Femur (tissue), 1 donor: ENCODE measurements at places on chromosomes 1 and 21.

DNA sequence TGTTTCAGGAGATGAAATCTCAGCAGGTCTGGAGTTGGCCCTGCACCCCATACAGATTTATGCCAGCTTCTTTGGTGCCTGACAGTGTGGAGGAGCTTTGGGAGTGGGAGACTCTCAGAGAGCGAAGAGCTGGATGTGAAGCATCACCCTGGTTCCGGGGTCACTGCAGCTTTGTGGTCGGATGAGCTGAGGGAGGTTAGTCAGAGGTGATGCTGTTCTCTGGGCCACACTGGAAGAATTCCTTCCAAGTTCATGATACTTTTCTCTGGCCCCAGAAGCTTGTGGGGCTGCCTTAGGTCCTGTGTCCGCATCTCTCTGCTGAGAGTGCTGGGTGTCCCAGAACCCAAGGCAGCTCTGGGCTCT, 467.8 kb downstream of the CAMTA1 start:
- no peak for DNase-seq

- no peak for DNase-seq
Observed at GRCh38 chr21:40471103-40471502, 375.9 kb downstream of the DSCAM start.

GRCh38 chr1:212007886-212008285, 27.5 kb downstream of the INTS7 start:
- no peak for DNase-seq

GRCh38 chr1:22121421-22121911, 21.4 kb downstream of the WNT4 start:
- no peak for DNase-seq

GRCh38 chr1:56788102-56788501, 31.1 kb downstream of the FYB2 start:
- no peak for DNase-seq

DNA sequence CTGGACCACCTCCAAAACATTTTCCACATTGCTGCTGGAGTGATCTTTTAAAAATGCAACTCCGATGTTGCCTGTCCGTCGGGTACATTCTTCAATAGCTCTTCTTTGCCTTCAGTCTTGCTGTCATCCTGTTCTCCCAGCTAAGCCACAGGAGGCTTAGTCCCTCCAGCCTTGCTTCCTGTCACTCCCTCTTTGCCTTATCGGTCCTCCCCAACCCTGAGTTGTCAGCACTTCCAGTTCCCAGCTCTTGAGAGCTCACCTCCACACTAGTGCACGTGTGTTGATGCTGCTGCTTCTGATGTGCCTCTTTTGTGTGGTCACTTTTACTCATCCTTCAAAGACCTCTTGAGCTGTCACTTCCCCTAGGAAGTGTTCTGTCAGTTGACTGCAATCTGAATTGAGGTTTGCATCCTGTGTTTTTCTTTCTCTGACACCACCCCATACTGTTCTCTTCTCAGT, 15.3 kb downstream of the UCK2 start:
- peak; percentile 35 for DNase-seq

GRCh38 chr1:26015358-26015757, 6.2 kb upstream of the EXTL1 start:
- DNase-seq = no peak

GRCh38 chr1:47175227-47175934, 14.5 kb downstream of the PDZK1IP1 start:
- peak; percentile 58 for DNase-seq

DNA sequence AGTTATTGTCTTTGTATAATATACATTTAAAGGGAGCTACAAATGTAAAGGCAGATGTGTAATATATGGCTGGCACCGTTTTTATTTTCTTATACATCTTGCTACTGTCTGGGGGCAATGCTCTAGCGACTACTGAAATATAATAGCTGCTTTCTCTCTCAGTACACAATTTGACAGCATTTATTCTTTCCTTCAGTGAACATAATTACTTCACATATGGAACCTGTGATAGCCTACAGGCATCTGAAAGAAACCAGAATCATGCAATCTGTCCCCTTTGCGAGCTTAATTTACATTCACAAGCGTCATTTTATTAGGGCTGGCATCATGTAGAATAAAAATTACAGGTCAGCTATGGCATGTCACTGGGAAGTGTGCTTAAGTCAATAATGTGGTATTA, 557.5 kb upstream of the PTBP2 start:
- no peak for DNase-seq

- no peak for DNase-seq
Observed at GRCh38 chr1:39086386-39086785, 60.2 kb downstream of the NDUFS5 start.

- DNase-seq = no peak
Observed at GRCh38 chr1:240385985-240386978, 225.7 kb downstream of the GREM2 start.

DNA sequence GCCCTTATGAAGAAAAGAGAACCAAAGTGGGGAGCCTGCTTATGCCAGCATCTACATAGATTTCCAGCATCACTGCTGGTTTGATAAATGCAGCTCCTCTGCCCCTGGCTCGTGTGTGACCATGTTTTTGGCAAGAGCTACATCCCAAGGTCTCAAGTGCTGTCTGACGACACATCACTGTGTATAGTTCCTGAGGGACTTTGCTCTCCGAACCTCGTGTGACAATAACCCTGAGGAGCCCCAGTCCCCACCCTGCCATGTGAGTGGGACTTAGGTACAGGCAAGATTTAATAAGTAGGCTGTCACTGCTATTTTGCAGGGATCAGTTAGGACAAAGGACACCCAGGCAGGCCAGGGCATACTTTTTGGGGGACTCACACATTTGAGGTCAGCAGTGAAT, 28.8 kb upstream of the RERE start:
- DNase-seq = no peak

DNA sequence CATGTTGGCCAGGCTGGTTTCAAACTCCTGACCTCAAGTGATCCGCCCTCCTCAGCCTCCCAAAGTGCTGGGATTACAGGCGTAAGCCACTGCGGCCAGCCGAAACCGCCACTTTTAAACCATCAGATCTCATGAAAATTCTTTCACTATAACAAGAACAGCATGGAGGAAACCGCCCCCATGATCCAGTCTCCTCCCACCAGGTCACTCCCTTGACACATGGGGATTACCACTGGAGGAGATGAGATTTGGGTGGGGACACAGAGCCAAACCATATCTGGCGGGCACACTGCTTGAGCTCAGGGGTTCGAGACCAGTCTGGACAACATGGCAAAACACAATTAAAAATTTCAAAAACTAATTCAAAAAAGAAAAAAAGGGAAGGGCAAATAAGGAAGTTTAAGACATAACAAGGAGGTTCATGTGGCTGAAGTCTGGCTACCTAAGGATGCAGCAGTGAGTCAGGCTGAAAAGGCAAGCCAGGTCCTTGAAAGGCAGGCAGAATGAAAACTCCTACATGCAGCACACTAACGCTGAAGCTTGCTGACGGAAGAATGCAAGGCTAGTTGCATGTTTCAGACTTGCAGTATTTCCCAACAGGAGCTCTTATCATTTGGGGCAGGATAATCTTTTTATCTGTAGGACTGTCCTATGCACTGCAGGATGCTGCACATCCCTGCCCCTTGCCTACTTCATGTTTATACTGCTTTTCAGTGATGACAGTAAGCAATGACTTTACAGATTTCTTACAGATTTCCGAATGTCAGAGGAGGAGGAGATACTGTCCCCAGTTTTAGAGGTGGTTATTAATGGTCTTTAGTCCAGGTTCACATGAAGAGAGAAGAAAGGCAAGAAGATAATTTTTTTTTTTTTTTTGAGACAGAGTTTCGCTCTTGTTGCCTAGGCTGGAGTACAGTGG, 49.3 kb downstream of the FBXO42 start:
- DNase-seq = no peak

DNA sequence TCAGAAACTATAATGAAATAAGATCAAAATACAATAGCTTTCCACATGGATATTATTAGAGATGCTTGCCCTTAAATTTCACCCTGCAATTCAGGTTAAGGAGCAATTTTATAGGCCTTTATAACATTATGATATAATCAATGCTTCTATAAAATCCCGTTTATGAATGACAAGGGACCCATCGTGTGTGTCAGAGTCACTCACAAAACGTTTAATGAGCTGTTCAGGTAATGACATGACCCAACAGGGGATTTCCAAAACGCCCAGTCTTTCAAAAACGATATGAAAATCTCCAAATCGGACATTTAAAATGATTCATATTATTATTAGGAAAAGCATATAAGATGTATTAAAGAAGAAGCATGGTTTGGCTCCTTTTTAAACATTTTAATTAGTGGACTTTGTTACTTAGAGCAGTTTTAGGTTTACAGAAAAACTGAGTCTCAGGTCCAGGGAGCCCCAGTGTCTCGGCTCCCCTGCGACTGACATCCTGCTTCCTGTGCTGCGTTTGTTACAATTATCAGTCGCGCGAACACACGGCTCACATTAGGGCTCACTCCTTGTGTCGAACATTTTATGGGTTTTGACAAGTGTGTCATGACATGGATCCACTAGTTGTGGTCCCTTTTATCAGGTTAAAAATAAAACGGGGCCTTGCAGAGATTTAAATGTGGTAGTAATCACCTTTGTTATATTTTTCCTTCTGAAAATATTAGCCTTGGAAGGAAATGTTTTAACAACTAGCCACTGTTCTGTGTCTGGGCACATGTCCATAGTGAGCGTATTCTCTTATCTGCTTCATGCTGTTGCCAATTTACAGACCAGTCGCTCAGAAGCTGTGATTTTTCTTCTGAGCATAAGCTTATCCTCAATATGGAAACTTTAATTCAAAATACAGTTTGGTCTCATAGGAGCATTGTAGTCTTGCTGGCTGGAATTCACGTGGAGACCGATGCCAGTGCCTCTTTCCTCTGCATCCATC, 52.0 kb upstream of the POFUT2 start:
- DNase-seq = no peak

- DNase-seq = no peak
Observed at GRCh38 chr1:42838482-42839190, 7.8 kb upstream of the ZNF691 start.

- DNase-seq = no peak
Observed at GRCh38 chr1:19754482-19754881, 45.2 kb downstream of the TMCO4 start.

DNA sequence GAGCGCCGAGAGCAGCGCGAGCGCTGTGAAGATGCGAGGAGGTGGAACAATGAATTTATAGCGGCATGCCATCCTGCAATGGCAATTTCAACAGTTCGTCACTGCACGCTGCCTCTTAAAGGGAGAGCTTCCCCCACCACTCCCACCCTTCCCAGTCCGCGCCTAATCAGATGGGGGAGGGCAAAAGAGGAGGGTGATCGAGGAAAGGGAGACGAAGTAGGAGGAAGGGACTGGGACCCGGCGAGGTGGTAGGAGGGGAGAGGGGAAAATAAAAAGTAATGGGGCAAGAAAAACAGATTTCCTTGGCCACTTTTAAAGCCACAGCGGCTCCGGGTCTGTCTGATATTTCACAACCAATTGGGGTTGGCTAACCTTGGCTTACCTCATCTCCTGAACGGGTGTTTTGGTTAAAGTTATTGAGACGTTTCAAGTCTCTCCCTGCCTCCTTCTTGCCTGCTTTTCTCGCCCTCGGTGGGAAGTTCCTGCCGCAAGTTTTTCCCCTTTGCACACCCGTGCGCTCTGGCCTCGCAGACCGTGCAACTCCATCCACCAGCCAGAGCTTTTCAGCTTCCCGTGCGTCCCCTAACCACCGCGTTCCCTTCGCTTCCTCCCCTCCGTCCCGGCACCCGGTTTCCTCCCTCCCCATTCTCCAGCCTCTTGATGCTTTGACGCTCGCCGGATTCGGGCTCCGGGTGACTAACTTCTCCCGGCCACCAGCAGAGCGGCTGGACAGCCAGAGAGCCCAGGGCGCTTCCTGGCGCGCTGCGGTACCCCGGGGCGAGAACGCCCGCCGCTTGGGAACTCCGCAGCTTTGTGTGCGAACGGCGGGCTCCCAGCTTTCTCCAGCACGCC, at the start of gene ADAMTS5:
Gene ADAMTS5, minus strand, starts transcription at position 27 of the 852 bp plus-strand sequence. CDS start 697 bp downstream, outside the sequence.
- DNase-seq = peak; percentile 85

GRCh38 chr1:154536570-154536969, 21.9 kb downstream of the UBE2Q1 start:
- DNase-seq = no peak

- no peak for DNase-seq
Observed at GRCh38 chr1:12376236-12377045, 146.6 kb downstream of the VPS13D start.

GRCh38 chr1:111552587-111552986, 49.2 kb upstream of the ADORA3 start:
- no peak for DNase-seq

DNA sequence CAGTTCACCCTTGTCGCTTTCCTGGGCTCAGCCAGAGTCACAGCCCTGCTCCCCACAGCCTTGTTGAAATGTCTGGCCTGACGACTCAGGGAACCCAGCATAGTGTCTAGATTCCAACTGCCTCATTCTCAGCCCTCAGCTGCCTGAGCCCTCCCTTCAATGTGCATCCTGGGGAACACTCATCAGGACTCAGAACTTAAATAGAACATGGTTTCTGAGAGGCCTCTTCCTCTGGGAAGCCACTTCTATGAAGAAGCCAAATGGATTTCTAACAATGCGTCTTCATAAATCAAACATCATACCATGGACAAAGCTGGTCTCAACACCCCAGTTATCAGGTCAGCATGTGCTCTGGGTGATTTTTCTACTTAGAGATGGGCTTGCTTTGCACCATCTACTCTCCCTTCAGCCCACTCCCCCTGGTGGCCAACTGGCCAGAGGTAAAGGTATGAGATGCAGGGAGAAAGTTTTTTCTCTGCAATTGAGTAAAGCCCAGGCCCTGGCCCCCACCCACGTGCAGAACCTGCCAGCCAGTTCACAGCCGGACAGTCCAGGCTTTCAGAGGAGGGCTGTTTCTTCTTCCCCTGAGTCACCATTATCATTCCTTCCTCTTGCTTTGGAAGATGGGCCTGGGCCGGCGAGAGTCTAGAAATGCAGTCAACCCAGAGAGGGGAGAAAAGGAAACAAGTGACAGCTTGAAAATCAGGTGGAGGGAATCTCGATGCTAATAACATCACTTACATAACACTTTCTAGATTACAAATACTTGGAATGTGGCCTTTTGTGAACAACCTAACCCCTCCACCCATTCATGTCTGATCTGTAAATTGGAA, 32.1 kb downstream of the CD244 start:
- DNase-seq = peak; percentile 32

- DNase-seq = no peak
Observed at GRCh38 chr1:214165850-214166374, 115.0 kb upstream of the SMYD2 start.

GRCh38 chr1:15835205-15835740, 12.2 kb upstream of the SPEN start:
- DNase-seq = no peak

DNA sequence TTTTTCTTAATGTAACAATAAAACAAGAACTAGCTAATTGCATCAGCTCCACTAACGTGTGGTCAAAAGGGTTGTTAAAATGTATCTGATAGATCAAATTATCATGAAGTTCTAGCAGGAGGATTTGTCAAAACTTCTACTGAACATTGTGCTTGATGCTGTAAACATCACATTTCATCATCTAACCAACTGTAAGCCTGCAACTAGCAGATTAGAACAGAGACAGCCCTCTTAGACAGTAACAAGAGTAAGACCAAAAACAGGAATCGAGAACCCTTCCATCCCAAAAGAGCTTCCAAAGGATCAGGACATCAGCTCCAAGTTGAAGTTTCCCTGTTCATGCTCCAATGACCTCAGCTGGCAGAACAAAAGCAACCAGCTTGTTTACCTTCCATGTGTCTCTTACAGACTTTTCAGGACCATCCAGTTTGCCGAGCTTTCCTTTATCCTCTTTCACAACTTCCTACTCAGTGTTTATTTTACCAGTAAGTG, 44.6 kb downstream of the NIBAN1 start:
- no peak for DNase-seq
